ENCODE measurements at places on chromosomes 12 and 14.

DNA sequence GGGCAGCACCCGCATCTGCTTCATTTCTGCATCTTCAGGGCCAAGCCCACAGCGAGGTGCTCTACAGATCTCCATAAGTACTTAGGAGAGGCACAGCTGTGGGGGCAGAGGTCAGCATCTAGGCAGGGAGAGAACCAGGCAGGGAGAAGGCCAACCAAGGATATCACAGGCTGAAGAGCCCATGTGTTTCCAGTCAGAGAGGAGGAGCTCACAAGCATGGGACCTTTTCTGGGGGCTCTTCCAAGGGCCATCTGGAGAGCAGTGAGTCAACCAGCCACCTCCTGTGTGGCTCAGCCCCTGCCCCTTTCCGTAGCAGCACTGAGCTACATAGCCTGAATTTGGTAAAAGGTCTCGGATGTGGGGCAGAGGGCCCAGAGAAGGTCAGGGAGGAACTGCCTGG is 78.5 kb downstream of the ARL6IP4 start:
- no peak for DNase-seq

DNA sequence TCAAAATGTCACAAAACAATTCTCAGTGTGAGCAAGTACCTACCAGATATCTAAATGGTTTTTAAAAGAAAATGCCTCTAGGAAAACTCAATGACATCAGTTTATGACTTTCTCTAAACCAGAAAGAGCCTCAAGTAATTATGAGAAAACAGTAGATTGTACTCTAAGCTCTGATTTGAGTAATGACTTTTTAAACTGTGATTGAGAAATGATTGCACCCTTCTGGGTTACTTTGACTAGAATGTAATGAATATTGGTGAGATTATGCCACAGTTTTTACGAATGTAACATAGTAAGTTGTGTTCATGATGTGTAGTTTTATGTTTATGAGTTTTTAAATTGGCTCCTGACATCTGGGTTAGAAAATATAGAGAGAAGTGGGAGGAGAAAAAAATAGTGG is 68.8 kb downstream of the ALX1 start:
- no peak for DNase-seq

GRCh38 chr12:14048941-14049545 is 67.6 kb upstream of the GRIN2B start:
- DNase-seq: peak; percentile 16

- no peak for DNase-seq
These were observed 69.6 kb upstream of the SLCO1C1 start for GRCh38 chr12:20625531-20625930.

- no peak for DNase-seq
These were observed 1084.7 kb downstream of the SLC6A15 start for GRCh38 chr12:83827860-83828259.

- DNase-seq: no peak
These were observed 113.4 kb downstream of the CRADD start for GRCh38 chr12:93790472-93791152.

- no peak for DNase-seq
These were observed 157.5 kb downstream of the FLRT2 start for GRCh38 chr14:85687456-85687855.

GRCh38 chr12:66141299-66141698 is 10.7 kb upstream of the LLPH start:
- DNase-seq: no peak

- no peak for DNase-seq
These were observed 26.5 kb downstream of the PLEKHG3 start for GRCh38 chr14:64730681-64731080.

- no peak for DNase-seq
These were observed 28.6 kb upstream of the BATF start for GRCh38 chr14:75493592-75494087.

DNA sequence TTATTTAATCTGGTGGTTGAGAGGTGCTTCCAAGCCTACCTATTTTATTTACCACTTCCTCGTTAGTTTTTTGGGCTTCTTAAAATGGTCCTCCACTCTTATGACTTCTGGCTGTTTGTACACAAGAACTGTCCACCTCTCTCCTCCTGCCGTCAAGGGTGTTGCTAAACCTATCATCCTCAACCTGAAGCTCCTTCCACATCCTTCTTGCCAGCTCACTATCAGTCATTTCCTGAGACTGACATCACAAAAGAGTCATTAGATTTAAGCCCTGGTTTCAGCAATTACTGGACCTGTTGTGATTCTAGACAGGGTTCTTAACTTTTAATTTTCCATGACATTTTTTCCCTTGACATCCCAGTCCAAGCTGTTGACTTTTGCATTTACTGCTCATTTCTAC is 91.9 kb downstream of the BICD1 start:
- DNase-seq: no peak

DNA sequence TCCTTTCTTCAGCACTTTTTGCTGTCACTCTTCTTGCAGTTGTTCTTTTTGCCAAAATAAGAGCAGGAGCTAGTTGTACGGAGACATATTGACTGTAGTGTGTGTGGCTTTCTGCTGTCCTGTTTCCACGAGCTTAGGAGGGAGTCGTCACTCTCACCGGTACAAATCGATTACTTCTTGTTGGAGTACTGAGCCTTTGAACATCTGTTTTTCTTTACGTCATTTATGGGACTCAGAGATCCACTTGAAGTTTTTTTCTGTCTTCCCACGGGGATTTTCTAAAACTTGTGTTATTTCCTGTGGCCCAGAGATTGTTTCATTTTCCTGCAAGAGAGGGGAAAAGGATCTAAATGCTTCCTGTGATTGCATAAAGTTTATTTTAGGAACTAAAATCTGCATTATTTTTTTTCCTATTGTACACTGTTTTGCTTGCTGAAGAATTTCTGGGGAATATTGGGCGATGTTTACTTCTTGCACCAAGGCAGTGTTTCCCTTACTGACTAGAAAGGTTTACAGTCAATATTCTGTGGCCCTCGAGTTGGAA is 199.8 kb upstream of the ARHGAP5 start:
- no peak for DNase-seq

- no peak for DNase-seq
These were observed 216.0 kb upstream of the NPAS3 start for GRCh38 chr14:32722631-32723183.

GRCh38 chr12:24760606-24761378 is 188.1 kb downstream of the BCAT1 start:
- DNase-seq: no peak

DNA sequence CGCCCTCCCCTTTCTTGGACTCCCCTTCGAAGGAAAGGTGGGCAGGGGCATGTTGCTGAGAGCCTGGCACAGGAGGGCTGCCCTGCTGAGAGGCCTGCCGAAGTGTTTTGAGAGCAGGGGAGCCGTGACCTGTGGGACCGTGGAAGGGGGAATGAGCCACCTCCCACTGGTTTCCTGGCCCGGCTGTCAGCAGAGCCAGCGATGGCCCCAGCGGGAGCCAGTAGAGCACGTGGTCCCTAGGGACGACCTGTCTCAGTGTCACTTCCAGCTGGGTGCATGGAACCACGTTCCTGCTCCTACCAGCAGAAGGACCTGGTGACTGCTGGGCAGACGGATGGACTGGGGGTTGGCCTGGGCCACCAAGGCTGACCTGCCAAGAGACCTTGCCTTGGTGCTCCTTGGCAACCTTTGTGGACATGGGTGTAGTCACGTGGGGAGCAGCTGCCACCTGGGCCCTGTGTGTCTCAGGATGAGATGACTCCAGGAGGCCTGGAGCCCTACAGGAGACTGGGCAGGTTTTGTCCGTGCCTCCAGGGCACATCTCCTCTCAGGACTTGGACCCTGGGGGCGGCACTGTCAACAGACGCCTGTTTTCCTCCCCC is 34.6 kb downstream of the BEGAIN start:
- peak; percentile 79 for DNase-seq

GRCh38 chr12:14836336-14837210 is 6.8 kb downstream of the ART4 start:
- no peak for DNase-seq

- DNase-seq: peak; percentile 98
These were observed at the start of the genes EIF2B1 and GTF2H3 for GRCh38 chr12:123633379-123634141. TSS of gene EIF2B1 (minus strand) at chr12:123633686. CDS start at chr12:123633557, 129 bp downstream. TSS of gene GTF2H3 (plus strand) at chr12:123633829. CDS start at chr12:123633860, 31 bp downstream.
